ENCODE measurements at places on chromosomes 5 and 9.

DNA sequence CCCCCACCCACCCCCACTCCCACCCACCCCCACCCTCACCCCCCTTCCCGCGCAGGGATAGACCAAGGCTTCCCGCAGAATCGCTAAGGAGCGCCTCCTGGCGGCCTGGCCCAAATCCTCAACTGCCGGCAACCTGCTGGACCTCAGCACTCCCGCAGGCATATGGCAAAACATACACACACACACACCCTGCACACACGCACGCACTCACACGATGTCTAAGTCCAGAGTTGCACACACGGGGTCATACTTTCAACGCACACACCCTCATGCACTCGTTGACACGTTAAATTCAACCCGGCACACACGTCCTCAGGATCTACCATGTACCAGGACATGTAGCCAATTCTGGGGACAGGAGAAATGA, 1.7 kb downstream of the CPLX2 start:
- peak; percentile 11 for DNase-seq

DNA sequence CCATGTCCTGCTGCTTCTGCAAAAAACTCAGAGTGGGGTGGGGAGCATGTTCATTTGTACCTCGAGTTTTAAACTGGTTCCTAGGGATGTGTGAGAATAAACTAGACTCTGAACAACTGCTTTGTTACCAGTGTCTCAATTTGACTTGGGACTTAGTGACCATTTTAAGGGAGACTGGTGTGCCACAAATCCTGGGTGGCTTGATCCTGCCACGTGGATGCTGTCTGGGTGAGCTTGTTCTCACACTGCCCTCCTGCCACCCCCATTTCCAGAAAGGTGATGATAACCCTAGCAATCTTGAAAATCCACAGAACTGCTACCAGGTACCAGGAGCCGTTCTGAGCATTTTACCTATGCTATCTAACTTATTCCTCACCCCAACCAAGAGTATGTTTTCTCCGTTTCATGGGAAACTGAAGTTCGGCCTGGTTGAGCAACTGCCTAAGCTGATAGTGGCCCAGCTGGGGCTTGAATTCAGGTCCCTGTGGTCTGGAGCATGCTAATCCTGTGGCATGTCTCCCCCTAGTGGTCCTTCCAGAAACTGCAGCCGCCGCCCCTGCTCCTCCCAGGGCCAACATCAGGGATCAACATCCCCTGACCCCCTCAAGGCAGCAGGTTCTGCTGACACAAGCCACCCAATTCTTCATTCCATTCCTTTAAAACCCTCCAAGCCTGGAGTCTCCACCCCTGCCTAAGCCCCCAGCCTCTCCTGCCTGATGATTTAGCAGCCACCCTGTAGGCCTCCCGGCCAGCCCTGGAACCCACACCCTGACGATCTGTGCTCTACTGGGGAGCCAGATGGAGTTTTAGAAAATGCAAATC, 2.8 kb downstream of the IL3 start:
- DNase-seq: no peak

GRCh38 chr5:584216-584615, 27.9 kb upstream of the CEP72 start:
- DNase-seq: no peak

DNA sequence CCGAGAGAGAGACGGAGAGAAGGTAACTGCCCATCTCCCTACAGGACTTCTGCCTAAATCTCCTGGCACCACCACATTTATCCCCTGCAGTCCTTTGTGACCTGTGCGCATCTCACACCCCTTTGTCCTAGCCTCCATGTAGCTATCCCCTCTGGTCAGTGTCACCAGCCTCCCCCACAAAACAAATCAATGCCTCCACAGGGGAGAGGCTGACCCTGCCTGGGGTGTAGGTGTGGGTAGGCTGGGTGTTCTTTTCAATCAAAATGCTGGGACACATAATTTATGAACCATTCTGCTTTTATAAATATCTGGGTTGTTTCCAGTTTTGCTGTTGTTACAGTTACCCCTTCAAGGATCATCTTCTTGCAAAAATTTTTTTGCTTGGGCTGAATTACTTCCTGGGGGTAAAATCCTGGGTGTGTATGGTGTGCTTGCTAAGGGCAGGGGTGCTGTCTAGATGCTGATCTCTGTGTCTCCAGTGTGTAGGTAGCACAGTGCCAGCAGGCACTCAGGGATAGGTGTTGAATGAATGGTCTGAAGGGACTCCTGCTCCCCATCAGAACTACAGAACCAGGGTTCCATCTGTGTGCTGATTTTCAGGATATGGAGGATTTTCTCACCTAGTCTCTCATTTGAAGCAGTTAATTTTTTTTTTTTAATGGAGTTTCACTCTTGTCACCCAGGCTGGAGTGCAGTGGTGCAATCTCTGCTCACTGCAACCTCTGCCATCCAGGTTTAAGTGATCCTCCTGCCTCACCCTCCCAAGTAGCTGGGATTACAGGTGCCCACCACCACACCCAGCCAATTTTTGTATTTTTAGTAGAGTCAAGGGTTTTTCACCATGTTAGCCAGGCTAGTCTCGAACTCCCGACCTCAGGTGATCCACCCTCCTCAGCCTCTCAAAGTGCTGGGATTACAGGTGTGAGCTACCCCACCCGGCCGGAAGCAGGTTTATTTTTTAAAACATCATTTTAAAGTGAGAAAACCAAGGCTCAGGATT, at the start of gene GARIN3:
TSS of gene GARIN3 (minus strand) at position 51 of the 1,000 bp plus-strand sequence. CDS start 96 bp downstream, outside the sequence.
- no peak for DNase-seq

- no peak for DNase-seq
Observed at GRCh38 chr5:72506158-72506549, 1.1 kb downstream of the ZNF366 start.

GRCh38 chr5:107943923-107944322, 273.2 kb upstream of the EFNA5 start:
- no peak for DNase-seq

DNA sequence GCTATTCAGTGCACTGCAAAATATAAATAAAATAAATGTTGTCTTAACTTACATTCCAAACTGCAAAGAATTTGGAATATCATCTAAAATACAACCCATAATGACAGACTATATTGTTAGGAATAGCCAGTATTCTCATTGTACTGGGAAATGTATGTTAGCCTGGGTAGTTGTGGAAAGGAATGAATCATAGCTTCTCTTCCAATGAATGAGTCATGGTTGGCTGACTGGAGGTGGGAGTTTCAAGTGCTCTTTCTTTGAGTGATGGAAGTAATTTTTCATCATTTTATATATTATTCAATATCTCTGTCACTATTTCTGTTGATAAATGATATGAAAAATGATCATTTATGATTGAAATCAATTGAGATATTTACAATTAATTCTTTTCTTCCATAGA, 158.6 kb upstream of the ARRDC3 start:
- no peak for DNase-seq
